ENCODE measurements at places on chromosomes 2 and 18.

- DNase-seq: no peak
Measured at GRCh38 chr2:37838541-37839167, 86.4 kb upstream of the RMDN2 start.

DNA sequence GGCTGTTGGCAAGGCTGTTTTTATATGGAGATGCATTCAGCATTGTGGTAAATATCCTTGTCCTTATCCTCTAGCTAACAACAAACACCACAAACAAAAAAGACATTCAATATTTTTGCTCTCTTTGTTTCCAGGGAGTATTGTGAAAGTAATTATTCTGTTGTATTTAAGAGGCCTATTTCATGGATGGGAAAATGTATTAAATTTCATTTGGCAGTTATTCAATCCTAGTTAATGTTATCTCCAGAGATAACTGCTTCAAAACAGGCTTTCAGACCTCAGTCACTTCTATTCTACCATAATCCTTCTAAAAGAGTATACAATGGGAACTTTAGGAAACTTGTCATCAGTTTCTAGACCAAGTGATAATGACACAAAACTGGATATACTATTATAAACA lies 280.5 kb upstream of the CCDC68 start:
- no peak for DNase-seq

- DNase-seq: no peak
Measured at GRCh38 chr2:216683846-216684245, 11.5 kb downstream of the IGFBP5 start.

DNA sequence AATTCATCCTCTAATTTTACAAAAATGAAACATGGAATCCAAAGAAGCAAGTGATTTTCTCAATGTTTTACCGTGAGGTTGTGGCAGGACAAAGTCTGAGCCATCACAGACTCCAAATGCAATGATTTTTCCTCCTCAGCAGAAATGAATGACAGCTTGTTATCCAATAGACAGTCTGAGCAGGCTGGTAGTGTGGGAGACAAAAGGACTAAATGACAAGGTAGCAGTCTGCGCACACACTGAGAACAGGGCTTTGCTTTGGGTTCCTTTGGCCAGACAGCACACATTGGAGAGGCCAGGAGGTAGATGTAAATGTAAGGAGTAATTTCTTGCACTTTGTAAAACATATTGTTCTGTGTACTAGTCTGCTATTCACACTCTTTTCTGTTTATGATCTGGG lies 50.3 kb upstream of the RGPD4 start:
- no peak for DNase-seq

GRCh38 chr2:203871371-203871983 lies 3.9 kb downstream of the CTLA4 start:
- no peak for DNase-seq

GRCh38 chr18:3794537-3795348 lies 344.8 kb downstream of the TGIF1 start:
- DNase-seq: peak; percentile 16

GRCh38 chr2:57891086-57891712 lies 155.4 kb upstream of the VRK2 start:
- DNase-seq: no peak

- DNase-seq: no peak
Measured at GRCh38 chr2:47072018-47072691, 83.0 kb downstream of the STPG4 start.
